NCI-H345 (cell line): ENCODE measurements at places on chromosomes 16 and 17.

- peak; percentile 78 for DNase-seq
Measured at GRCh38 chr17:20009302-20010098, at the start of gene SPECC1. Gene SPECC1, plus strand, starts transcription at chr17:20009359. Its CDS starts 87,293 bp downstream, at chr17:20096652.

GRCh38 chr17:61503961-61504360 lies 51.7 kb downstream of the TBX4 start:
- no peak for DNase-seq

- DNase-seq, result no peak
Measured at GRCh38 chr17:13609941-13610340, 8.2 kb upstream of the HS3ST3A1 start.

DNA sequence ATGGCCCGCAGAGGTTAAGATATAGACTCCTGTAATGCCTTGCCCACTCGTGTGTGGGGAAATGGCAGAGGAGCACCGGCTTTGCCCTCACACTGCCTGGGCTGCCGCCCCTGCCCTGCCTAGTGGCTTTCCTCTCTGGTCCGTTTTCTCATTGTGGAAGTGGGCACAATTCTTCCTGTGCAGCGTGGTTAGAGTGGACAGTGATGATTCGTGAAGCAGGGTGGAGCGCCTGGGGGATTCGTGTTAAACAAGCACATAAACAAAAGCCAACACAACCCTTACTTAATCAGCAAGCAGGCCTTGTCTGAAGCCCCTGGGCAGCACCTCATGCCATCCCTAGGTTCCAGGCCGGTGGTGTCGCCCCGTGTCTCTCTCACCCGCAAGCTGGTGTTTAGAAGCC lies 269.7 kb downstream of the SEC14L1 start:
- DNase-seq, result no peak

DNA sequence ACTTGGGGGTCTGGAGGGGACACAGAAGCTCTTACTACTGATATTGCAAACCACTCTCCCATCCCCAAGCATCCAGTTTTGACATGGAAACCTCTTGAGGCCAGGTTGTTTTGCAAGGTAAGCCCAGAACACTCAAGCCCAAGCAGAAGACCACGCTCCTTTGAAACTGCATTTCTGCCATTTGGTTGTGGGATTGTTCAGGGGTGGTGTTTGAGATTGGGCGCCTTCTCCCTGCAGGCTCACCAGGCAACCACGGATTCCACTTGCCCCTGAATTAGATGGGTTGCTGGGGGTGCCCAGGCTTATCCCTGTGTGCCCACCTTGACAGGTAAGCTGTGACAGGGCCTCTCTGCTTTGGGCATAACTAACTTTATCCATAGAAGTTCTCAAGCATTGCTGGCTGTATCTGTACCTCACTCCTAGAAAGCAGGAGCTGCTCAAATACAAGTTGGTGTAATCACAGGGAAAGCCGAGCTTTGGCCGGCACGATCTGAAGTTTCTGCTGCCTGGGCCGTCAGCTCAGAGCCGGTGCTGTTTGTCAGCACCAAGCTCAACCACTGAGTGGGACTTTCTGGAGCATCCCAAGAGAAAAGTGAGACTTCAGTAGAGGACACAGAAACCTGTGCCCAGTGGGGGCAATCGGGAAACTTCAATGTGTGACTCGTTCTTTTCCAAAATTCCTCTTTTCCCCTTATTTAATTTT lies 93.6 kb downstream of the CYLD start:
- DNase-seq, result no peak

- DNase-seq, result no peak
Measured at GRCh38 chr16:84761448-84762368, 58.1 kb upstream of the CRISPLD2 start.
